Dermis blood vessel endothelial cell (primary cell): ENCODE measurements at places on chromosomes 5 and 9. TPM values are rescaled to one million over a fixed set of nuclear protein-coding genes. Genes with fewer than 3 reads are reported as not detected.

The KIF12 gene
- 0.14 and 0.17 TPM in 2 replicates for total RNA-seq

The MCIDAS gene
- not detected in 2 replicates for total RNA-seq

The MARVELD2 gene
- 2.0 and 3.1 TPM in 2 replicates for total RNA-seq

The GADD45G gene
- not detected in 2 replicates for total RNA-seq

The LPAR1 gene
- total RNA-seq: 0.05 and 0.17 TPM in 2 replicates

The KIF4B gene
- total RNA-seq: 0.17 and 0.42 TPM in 2 replicates

The PPIC gene
- 38.6 and 74.9 TPM in 2 replicates for total RNA-seq

The SLC6A3 gene
- not detected in 2 replicates for total RNA-seq

The ARSI gene
- 0.28 and 0.68 TPM in 2 replicates for total RNA-seq

The MYOT gene
- not detected in 2 replicates for total RNA-seq
